ENCODE measurements at places on chromosomes 13 and 19.

DNA sequence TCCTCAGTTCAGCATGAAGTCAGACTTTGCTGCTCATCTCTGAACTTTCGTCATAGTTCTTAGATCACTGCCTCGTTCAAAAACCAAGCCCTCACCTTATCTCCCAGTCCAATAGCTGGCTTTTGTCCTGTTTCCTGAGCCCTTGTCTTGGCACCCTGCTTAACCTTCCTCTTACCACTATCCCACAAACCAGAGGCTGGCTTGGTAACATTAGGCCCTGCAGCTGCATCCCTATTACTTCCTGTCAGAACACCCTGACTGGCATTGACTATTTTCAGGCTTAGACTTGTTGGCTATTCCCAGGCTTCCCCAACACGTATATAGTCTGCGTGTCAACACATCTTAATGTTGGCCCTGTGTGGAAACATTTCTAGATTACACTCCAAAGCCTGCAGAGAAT is 172.4 kb downstream of the VWA8 start:
- DNase-seq: no peak

GRCh38 chr13:110214637-110215036 is 92.3 kb downstream of the COL4A1 start:
- no peak for DNase-seq

DNA sequence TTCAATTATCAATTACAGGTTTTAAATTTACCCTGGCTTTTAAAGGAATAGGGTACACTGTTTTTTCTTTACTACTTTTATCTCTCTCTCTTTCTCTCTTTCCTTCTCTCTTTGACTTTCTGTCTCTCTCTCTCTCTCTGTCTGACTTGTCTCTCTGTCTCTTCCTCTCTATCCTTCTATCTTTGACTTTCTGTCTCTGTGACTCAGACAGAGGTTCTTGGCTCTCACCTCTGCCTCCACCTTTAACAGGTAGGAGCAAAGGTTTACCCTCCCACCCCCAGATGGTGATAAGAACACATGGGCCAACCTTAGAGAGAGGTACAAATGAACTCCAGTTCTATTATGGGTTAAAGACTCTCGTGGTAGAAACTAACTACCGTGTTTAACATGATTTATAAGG is 20.3 kb upstream of the FAM124A start:
- no peak for DNase-seq

- no peak for DNase-seq
These were observed at the start of gene TBCB for GRCh38 chr19:36115453-36116343. TBCB (plus strand) TSS chr19:36115468; CDS start chr19:36115561, 93 bp downstream.

- no peak for DNase-seq
These were observed 30.4 kb downstream of the ATP11A start for GRCh38 chr13:112720251-112720650.

- DNase-seq: no peak
These were observed 123.8 kb downstream of the SIPA1L3 start for GRCh38 chr19:38030686-38031422.

- DNase-seq: no peak
These were observed 15.6 kb upstream of the NANOS3 start for GRCh38 chr19:13861392-13861713.

Measured in CD4-positive, alpha-beta T cell treated with Interleukin-21 for 1 hour (primary cell).